ENCODE measurements at places on chromosomes 4 and X. TPM values are rescaled to one million over a fixed set of nuclear protein-coding genes. Genes with fewer than 3 reads are reported as not detected.

Gene RHOXF2
- total RNA-seq, result not detected

Gene FRMPD3
- total RNA-seq, result 0.29 TPM

Gene ODAPH
- total RNA-seq, result 1.1 TPM

Gene GLRA2
- not detected for total RNA-seq

Gene CCDC149
- 15.3 TPM for total RNA-seq

Gene IKBKG
- total RNA-seq, result 19.1 TPM

Gene DRD5
- total RNA-seq, result 0.09 TPM

- no peak for DNase-seq
These were observed 216.1 kb upstream of the FAT1 start for GRCh38 chr4:186939766-186940165.

DNA sequence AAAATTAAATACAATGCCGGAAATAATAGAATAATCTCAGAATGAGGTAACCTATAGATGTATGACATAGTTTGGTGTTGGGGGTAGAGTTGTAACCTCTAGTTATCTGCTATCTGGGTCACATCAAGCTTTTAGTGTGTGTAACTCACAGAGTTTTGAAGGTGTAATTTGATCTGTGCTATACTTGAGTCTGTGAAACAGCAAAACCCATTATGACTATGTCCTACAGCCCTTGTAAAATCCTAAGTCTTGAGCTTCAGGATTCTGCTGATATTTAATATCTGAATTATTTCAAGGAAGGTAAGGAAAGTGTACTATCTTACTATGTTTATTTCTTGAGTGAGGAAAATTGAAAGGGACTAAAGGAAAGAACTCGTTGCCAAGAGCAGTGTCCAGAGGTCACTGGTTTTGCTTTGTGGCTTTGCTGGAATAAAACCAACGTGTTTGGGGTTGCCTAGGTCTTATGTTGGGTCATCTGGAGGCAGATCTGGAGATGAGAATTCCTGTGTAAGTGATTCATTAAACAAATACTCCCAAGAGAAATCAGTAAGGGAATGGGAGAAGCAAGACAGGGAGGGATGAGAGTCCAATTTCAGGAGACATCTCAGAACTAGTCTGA lies 107.8 kb upstream of the CBLL2 start:
- no peak for DNase-seq

DNA sequence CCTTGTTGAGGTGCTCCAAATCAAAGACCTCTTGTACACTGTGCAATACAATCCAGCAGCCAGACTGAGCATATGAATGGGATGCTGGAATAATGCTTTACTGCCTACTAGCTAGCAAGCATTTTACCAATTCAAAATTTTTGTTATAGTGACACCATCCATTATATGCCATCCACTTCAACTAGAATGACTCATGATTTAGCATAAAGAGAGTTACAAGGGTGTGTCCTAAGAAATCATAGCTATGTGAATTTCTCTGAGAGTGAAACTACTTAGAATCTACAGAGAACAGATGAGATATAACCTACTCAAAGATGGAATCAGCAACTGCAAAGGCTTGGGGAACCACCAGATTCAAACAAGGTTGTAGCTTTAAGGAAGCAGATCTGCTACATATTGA lies 221.9 kb downstream of the LHFPL1 start:
- DNase-seq, result no peak

DNA sequence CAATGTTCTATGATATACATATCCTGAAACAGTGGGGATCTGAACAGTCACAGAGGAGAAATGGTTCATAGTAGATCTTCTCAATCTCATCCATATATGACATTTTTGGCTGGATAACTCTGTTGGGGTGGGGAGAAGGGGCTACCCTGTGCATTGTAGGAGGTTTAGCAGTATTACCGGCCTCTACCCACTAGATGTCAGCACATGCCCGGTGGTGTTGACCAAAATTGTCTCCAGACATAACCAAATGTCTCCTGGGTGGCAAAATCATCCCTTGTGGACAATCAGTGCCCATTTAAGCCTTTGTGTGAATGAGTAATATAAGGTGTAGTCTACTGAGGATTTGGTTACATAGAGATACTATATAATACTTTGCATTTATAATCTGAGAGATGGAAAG lies 89.9 kb downstream of the PLS3 start:
- DNase-seq, result no peak

DNA sequence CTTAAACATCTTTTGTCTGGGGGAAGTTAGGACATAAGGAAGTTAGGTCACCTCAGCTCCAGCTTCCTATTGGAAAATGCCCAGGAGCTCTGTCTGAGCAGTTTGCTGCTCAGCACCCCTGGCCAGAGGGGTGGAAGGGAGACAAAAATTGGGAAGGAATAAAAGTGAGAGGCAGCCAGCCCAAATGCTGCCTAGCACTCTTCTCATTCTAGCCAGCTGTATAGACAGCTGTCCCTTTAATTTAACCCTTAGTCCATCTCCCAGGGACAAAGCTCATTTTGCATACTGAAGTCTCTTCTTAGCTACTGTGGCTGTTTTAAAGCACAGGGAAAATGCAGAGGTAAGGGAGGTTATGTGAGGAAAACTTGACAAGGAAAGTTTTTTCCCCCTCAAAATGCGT lies 89.5 kb upstream of the CITED1 start:
- DNase-seq, result no peak

GRCh38 chr4:74625981-74626380 lies 168.3 kb downstream of the BTC start:
- no peak for DNase-seq
